Mucosa of descending colon (tissue), 3 donors: ENCODE measurements at places on chromosomes 3 and 15. TPM values are rescaled to one million over a fixed set of nuclear protein-coding genes. Genes with fewer than 3 reads are reported as not detected.

Gene CIB2
- total RNA-seq: 8.1 TPM

Gene SAXO2
- total RNA-seq: 2.3 TPM

Gene PP2D1
- not detected for total RNA-seq

- DNase-seq: no peak
Observed at GRCh38 chr3:185149591-185149990, 3.3 kb downstream of the C3orf70 start.

GRCh38 chr3:160602259-160602658 lies 36.9 kb upstream of the KPNA4 start:
- DNase-seq: no peak

Gene DYNLT2B
- 0.64 TPM for total RNA-seq

Gene IL5RA
- total RNA-seq: 0.57 TPM

GRCh38 chr15:39919748-39920509 lies at the start of gene GPR176:
TSS of gene GPR176 (minus strand) at chr15:39920266. CDS start at chr15:39920026, 240 bp downstream.
- DNase-seq: peak; percentile 53

Gene ASB14
- total RNA-seq: not detected

Gene ECE2
- not detected for total RNA-seq

Gene CLEC3B
- total RNA-seq: 14.7 TPM

- no peak for DNase-seq
Observed at GRCh38 chr15:63492541-63493077, 11.8 kb upstream of the USP3 start.

Gene ZNF80
- total RNA-seq: not detected

GRCh38 chr3:192864941-192865340 lies 52.7 kb downstream of the MB21D2 start:
- DNase-seq: no peak

DNA sequence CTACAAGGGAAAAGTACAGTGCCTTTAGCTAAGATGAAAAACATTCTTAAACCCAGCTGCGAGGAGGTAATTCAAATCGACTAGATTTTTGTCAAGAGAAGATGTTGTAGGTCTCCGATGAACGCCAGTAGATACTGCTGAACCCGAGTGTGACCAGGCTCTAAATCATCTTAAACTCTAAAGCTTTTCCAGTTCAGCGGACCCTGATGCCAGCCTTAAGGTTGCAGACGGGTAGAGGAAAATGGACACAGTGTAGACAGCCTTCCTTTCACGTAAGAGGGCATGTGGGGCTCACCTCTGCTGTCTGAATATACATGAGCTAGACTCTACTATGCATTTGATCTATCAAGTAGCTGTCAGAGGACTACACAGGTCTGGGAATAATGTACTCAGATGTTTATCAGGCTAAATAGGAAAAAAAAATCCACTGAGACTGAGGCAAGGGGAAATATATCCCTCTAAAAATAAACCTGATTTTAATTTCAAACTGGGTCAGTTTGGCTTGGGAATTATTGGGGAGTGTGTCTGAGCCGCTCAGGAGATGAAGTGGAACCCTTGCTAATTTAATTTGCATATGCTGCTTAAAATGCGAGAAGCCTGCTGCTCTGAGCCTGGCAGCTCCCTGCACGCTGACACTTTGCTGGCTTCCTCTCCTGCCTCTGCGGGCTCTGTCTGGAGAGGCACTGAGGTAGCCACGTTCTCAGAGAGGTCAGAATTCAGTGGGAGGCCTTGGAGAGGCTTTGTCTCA lies 151.9 kb downstream of the CADPS start:
- DNase-seq: no peak

- DNase-seq: no peak
Observed at GRCh38 chr15:52527911-52528563, 643 bp downstream of the MYO5A start.

Gene AMT
- total RNA-seq: 36.3 TPM

- DNase-seq: no peak
Observed at GRCh38 chr3:179971280-179971679, 65.5 kb downstream of the PEX5L start.

Gene GJD2
- not detected for total RNA-seq

Gene ESYT3
- 15.1 TPM for total RNA-seq

DNA sequence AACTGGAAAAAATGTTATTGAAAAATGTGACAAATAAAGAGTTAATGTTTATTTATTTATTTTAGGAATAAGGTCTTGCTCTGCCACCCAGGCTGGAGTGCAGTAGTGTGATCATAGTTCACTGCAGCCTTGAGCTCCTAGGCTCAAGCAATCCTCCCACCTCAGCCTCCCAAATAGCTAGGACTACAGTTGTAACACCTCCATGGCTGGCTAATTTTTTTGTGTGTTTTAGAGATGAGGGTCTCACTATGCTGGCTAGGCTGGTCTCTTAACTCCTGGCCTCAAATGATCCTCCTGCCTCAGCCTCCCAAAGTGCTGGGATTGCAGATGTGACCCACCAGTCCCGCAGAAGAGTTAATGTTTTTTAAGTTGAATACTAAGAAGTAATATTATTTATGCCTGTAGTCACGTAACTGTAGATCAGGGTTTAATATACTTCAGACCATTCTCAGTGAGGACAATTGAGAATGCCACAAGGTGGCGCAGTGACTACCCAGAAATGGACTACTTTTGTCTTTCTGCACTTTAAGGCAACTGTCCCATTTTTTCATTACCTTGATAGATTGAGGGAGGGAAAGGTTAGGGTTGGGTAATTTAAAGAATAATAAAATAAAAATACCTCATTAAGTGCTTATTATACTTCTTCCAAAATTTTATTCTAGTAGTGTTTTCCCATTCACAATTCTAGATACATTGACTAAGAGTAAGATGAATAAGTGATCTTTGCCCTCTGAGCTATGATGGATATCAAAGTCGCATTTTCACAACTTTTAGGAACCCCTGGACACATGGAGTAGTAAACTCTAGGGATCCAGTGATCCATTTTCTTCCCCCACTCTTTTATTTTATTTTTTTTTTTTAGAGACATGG lies 6.0 kb downstream of the MUC13 start:
- DNase-seq: no peak

DNA sequence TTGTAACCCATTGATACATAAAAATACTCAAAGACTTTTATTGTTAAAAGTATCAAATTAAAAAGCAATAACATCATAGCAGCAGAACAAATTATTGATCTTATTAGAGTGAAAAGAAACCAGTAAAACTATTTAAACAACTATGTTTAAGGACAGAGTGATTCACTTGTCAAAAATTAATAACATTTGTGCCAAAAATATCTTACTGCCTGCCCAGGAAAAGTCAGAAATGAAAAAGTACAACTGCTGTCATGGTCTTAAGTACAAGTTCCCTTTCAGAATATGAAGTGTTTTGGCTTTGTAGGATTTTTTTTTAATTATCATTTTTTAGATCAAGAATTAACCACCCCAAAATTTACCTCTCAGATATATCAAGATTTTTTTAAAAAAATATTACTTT lies 3.4 kb downstream of the IFT57 start:
- no peak for DNase-seq

- DNase-seq: no peak
Observed at GRCh38 chr3:3038201-3038991, 71.8 kb downstream of the IL5RA start.
